ENCODE measurements at places on chromosomes 2 and 18.
A peak's percentile ranks its signal among the peaks of the same experiment; 100 is the strongest.

DNA sequence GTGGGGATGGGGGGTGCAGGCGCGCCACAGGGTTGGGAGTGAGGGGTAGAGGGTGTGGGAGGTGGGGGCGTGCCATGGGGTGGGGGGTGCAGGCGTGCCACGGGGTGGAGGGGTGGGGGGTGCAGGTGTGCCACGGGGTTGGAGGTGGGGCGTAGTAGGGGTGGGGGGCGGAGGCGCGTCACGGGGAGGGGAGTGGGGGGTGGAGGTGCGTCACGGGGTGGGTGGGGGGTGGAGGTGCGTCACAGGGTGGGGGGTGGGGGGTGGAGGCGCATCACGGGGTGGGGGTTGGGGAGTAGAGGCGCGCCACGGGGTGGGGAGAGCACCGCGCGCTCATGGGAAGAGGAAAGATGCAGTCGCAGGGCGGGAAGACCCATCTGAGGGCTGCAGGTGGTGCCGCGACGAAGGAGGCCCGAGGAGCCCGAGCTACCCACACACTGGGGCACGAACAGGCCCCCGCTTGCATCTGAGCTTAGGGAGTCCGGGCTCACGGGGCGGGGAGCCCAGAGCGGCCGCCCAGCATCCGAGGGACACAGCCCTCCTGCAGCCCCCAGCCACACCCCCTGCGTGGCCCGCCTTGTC, 37.5 kb downstream of the SNED1 start:
- DNase-seq, result peak; percentile 51

DNA sequence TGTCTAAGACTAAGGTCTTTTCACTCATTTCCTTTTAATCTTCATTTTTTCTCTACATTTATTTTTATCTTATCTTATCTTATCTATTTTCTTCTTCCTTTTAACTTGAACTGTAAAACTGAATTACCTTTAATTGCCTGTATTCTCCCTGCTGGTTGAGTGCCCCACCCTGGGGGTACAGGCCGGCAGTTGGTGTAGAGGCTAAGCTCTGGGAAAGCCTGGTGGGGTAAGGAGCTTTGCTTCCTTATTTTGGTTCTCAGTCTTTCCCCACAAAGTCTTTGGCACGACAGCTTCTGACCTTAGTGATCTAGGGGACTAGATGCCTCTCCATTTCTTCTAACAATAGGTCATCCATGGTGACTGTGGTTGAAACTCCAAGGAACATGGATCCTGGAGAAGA, 26.8 kb upstream of the HAAO start:
- no peak for DNase-seq

DNA sequence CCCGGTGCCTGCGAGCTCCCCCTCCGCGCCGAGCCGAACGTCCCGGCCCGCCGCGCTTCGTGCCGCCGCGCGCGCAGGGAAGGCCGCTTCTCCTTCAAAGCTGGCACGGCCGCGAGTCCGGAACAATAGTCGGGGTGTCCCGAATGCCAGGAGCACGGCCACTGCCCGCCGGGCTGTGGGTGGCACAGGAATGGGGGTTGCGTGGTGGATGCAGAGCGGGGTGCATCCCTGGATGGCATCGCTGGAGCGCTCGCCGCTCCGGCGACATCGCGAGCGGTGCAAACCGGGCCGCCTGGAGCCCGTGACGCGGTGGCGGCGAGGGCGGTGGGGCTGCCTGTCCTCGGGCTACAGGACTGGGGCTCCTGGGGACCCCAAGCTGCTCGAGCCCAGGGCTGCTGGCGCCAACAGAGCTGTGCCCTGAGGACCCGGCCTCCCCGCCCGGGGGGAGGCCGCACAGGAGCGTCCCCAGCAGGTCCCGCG, 1.1 kb upstream of the SATB2 start:
- no peak for DNase-seq

- DNase-seq, result peak; percentile 30
These were observed 115.0 kb downstream of the SPTBN1 start for GRCh38 chr2:54570925-54571694.

Measured in T-helper 17 cell (primary cell).